Naive B cell (primary cell): ENCODE measurements at places on chromosomes 11 and 22.

DNA sequence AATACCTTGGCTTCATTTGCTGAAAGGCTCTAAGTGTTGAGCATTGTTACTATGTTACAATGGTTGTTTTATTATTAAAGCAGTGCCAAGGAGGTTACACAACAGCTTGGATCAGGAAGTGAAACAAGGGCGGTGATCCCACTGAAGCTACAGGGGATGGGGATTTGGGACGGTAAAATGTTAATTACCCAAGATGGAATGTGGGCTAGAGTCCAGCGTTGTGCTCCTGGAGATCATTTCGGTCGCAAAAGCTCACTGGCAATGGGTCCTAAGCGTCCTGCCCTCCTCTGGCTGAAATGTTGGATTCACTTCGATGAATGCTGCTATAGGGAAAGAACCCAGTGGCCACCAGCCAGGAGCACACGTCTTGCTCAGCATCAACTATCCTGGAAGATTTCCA, 48.3 kb downstream of the FAM83F start:
- DNase-seq = no peak

DNA sequence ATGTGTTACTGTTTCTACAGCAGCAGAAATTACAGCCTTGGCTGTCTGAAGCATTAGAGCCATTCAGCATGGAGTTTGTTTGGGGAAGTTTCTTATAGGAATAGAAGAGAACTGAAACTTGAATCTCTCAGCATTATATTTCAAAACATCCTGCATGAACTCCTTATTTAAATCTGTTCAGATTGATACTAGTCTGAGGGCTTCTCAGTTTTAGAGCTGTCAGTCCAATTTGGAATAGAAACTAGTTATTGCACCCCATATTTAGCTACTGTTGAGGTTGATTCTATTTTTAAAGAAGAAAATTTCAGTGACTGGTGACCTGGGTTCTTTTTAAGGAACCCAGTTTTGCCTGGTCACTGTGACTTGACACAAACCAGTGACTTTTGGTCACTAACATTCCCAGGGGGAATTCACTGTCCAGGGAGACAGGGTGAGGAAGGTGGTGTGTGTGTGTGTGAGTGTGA, 126.0 kb upstream of the TTC12 start:
- DNase-seq = no peak

DNA sequence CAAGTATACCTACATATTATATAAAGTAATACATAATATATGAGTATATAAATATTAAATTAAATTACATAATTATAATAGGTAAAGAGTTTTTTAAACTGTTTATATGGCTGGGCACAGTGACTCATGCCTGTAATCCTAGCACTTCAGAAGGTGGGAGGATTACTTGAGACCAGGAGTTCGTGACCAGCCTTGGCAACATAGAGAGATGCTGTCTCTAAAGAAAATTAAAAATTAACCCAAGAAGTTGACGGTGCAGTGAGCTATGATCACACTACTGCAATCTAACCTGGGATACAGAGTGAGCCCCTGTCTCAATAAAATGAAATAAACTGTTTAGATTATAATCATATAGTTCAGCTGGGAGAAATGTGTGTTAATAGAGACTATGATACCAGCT, 363.0 kb downstream of the DDX10 start:
- no peak for DNase-seq

GRCh38 chr11:1514336-1515061, 27.9 kb upstream of the MOB2 start:
- DNase-seq = no peak

- DNase-seq = no peak
These were observed 12.9 kb upstream of the ARHGAP42 start for GRCh38 chr11:100674212-100674611.

GRCh38 chr11:57483562-57483918, 23.2 kb downstream of the RTN4RL2 start:
- DNase-seq = no peak

- no peak for DNase-seq
These were observed 23.9 kb upstream of the RBFOX2 start for GRCh38 chr22:36052505-36052941.

- DNase-seq = no peak
These were observed 10.3 kb downstream of the MRGPRF start for GRCh38 chr11:69002570-69003231.

GRCh38 chr22:19942157-19943081, 801 bp upstream of the TXNRD2 start:
- peak; percentile 33 for DNase-seq

GRCh38 chr11:133162227-133162626, 370.1 kb downstream of the OPCML start:
- DNase-seq = no peak

DNA sequence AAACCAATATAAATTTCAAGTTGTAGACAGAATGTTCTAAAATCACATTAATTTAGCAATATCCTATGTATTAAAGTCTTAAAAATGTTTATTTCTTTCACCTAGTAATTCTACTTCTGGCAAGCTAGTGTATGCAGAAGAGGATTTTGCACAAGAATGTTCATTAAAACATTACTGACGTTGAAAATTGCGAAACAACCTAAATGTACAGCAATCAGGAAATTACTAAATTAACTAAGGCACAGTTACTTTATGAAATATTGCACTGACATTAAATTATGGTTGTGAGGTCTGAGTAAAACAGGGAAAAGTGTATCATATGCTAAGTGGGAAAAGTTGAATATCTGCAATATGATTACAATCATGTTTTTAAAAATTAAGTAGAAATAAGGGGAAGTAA, 4.1 kb downstream of the SLC36A4 start:
- DNase-seq = no peak
